H9 (cell line): ENCODE measurements at places on chromosomes 11 and 22. TPM values are rescaled to one million over a fixed set of nuclear protein-coding genes. Genes with fewer than 3 reads are reported as not detected.
A peak's percentile ranks its signal among the peaks of the same experiment; 100 is the strongest.

DNA sequence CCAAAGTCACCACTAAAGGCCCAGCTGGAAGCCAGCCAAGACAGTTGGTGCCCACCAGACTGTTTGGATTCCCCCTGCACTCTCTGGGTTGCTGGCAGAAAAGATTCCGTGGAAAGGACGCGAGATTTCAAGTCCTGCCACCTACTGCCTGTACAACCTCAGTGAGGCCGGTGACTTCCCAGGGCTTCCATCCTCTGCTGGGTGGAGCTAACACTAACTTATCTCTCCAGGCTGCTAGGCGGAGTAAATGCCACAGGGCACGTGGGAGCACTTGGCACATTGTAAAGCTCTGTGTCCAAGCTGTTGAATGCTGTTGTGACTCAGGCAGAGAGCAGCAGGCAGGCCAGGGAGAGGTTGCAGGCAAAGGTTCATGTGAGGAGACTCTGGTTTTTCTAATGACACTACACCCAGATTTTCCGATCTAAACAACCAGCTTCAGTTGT, 50.9 kb upstream of the CDON start:
- no peak for DNase-seq

DNA sequence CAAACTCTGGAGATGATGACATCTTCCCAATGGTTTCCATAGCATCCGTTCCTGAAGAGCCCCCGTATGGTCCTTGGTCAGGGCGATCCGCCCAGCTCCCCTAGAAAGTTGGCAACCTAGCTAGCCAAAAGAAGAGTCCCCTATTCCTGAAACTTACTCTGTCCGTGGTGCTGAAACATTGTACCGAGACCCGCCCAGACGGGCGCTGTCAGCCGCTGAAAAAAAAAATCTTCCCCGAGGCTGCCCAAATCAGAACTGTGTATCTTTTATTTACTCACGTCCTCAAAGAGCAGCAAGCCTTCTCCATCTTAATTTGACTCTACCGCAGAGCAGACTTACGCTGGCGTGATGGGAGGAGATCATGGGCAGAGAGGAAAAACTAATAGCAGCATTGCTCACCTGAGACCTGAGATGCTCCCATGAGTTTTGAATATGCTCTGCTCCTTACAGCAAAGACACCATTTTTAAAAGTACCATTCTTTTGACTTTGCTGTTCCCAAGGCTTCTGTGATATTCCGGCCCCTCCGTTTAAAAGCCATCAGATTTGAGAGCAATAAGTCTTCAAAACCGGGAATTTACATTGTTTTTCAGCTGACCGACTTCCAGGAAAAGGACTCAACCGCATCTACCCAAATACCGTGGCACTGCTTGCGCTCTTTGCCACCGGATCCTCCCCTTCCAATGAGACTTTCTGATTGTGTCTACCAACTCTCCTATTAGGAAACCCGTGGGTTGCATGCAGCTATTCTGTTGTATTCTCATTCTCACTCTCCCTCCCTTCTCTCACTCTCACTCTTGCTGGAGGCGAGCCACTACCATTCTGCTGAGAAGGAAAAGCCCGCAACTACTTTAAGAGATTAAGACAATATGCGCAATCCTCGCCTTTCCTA, at the start of gene SLC17A6:
TSS of gene SLC17A6 (plus strand) at position 786 of the 890 bp plus-strand sequence. CDS start 153 bp downstream, outside the sequence.
- DNase-seq: peak; percentile 52

DNA sequence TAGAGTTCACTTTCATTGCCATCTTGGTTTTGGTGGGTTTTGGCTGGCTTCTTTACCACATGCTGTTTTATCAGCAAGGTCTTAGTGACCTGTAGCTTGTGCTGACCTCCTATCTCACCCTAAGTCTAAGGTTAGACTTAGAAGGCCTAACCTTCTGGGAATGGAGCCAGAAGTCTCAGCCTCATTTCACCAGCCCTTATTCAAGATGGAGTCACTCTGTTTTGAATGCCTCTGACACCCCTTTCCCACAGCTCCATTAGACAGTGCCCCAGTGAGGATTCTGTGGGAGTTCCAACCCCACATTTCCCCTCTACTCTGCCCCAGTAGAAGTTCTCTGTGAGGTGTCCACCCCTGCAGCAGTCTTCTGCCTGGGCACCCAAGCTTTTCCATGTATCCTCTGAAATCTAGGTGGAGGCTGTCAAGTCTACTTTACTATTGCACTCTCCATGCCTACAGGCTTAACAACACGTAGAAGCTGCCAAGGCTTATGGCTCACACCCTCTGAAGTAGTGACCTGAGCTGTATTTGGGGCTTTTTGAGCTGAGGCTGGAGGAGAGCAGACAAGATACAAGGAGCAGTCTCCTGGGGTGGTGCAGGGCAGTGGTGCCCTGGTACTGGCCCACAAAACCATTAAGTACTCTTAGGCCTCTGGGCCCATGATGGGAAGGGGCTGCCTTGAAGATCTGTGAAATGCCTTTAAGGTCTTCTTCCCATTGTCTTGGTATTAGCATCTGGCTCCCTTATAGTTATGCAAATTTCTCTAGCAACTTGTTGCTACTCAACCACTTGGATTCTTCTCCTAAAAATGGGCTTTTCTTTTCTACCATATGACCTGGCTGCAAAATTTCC, 65.9 kb upstream of the SC5D start:
- DNase-seq: no peak

- DNase-seq: no peak
Observed at GRCh38 chr22:44224166-44224565, 43.4 kb downstream of the PARVG start.

- DNase-seq: no peak
Observed at GRCh38 chr22:42142771-42143461, 12.3 kb upstream of the CYP2D6 start.

NFAM1 gene
- 0.55 and 0.68 TPM in 2 replicates for total RNA-seq
